Inflammatory macrophage (primary cell): ENCODE measurements at places on chromosomes 2 and 18.
A peak's percentile ranks its signal among the peaks of the same experiment; 100 is the strongest.

DNA sequence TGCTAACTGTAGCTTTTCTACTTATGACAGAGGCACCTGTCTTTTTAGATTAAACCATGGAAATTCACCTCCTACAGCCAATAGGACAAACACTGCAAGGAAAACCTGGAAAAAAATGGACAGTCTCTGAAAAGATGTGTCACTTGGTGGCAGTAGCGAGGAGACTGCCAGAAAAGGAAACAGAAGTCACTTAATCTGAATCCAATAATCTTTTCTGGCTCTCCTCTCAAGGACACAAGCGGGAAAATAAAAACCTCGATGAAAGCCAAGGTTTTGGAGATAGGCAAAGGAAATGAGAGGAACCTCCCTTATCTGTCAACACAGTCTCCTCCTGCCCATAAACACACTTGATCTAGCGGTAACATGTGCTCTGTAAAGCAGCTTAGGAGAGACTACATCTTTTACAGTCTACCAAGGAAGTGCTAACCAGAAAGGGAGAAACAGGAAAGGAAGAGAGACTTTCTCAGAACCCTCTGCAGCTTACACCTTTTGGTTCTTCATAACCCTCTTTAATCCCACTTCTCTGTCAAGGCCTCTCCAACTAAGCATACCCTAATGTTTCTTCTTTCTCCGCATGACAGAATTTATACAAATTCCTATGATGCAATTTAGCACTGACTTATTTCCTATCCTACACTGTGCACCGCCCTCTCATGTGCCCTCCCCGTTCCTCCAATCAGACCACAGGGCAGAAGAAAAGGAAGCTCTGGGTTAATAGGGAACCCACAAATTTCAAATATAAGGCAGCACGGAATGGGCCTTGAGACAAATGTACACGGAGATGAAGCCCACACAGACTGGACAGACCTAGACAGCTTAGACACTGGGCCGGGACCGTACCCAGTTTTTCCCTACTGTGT is 52.8 kb downstream of the CLASP1 start:
- peak; percentile 90 for DNase-seq

DNA sequence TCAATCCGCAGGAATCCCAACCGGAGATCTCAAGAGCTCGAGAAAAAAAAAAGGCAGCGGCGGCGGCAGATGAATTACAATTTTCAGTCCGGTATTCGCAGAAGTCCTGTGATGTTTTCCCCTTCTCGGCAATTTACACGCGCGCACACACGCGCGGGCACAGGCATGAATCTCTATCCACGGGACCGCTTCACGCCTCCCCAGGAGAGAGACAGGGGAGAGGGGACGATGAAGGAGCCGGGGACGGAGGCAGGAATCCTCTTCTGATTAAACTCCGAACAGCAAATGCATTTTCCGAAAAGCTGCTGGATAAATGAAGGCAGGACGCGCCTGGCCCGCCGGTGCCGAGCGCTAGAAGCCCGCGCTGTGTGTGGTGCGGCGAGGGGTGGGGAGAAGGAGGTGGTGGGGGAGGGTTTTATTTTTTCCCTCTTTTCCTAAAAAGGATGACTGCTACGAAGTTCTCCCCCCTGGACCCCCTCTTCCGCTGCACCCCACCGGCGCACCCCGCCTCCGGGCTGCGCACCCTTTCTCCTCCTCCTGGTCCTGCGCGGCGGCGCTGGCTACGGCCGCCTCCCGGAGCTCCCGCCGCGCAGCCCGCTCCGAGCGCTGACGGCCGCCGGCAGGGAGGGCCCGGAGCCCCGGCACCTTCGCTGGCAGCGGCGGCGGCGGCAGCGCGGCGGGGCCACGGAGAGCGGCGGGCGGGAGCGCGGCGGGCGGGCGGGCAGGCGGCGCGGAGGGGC is at the start of gene BCL2:
Gene BCL2 (minus strand): TSS at position 387 of the 740 bp plus-strand sequence.
- DNase-seq, result peak; percentile 16

GRCh38 chr2:186603286-186603685 is 13.4 kb downstream of the ITGAV start:
- no peak for DNase-seq

- DNase-seq, result no peak
These were observed 423.9 kb downstream of the CMPK2 start for GRCh38 chr2:6441800-6442199.

DNA sequence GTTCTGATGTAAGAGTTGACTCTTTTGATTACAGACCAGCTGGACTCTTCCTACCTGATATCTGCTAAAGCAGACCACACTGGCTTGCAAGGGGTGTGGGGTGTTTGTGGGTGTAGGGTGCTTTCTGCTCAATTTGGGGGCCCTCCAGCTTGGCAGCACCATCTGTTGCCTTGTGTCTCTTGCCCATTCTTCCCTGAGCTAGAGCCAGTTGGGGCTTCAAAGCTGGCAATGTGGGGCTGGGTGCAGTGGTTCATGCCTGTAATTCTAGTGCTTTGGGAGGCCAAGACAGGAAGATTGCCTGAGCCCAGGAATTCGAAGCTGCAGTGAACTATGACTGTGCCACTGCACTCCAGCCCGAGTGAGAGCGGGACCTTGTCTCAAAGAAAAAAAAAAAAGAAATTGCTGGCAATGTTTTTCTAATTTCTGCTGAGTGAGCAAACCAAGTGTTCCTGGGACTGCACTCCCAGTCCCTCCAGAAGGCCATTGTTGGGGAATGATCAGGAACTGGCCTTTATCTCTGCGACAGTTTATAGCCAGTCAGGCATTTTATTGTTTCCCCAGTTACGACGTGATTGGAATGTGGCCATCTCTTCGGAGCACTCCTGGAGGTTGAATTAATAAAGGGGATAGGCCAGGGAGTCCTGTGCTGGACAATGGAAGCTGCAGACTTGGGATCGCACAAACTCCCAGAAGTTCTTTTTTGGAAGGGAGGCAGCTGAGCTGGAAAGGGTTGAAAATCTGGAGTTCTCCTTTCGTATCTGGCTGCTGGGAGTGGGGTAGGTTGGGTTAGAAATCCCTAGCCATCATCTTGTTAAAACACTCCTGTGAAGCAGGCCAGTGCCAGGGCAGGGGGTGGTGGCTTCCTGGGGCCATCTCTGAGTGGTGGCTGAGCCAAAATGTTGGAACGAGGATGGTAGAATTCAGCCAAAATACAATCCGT is 57.2 kb downstream of the LIPG start:
- no peak for DNase-seq

DNA sequence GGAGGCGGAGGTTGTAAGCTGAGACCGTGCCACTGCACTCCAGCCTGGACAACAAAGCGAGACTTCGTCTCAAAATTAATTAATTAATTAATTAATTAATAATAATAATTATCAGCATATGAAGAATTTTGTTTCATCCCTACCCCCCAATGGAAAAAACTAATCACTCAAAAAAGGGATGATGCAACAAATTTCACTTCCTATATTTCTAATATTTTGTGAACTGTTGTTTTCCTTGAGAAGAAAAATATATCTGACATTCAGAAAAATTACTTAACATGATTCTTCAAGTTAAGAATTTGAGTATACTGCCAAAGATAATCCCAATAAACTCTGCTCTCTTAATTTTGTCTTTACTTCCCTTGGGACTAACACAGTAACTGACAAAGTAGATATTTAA is 28.1 kb downstream of the EXOC6B start:
- peak; percentile 55 for DNase-seq

- no peak for DNase-seq
These were observed 134.0 kb upstream of the NCK2 start for GRCh38 chr2:105610576-105611332.

DNA sequence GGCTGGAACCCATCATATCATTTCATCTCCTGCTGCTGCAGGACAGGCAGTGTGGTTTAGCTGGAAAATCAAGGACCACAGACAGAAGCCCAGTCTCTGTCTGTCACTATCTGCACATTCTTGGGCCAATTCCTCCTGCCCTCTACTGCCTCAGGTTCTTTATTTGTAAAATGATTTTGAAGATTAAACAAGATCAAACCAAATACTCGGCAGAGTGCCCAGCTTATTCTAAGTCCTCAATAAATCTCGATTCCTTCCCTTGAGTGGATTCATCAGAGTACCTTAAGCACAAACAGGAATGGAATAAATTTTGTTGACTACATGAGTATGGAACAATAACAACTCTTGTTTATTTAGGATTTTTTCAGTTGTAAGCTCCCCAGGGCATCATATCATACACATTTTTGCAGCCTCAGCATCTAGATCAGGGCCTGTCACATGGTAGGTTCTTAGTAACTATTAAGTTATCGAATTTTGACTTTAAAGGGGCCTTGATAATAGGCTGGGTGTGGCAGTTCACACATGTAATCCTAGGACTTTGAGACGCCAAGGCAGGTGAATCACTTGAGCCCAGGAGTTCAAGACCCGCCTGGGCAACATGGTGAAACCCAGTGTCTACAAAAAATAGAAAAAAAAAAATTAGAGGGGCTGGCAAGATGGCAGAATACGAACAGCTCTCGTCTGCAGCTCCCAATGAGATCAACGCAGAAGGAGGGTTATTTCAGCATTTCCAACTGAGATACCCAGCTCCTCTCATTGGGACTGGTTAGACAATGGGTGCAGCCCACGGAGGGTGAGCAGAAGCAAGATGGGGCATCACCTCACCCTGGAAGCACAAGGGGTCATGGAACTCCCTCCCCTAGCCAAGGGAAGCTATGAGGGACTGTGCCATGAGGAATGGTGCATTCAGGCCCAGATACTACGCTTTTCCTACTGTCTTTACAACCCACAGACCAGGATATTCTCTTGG is 11.1 kb downstream of the RHOB start:
- no peak for DNase-seq

DNA sequence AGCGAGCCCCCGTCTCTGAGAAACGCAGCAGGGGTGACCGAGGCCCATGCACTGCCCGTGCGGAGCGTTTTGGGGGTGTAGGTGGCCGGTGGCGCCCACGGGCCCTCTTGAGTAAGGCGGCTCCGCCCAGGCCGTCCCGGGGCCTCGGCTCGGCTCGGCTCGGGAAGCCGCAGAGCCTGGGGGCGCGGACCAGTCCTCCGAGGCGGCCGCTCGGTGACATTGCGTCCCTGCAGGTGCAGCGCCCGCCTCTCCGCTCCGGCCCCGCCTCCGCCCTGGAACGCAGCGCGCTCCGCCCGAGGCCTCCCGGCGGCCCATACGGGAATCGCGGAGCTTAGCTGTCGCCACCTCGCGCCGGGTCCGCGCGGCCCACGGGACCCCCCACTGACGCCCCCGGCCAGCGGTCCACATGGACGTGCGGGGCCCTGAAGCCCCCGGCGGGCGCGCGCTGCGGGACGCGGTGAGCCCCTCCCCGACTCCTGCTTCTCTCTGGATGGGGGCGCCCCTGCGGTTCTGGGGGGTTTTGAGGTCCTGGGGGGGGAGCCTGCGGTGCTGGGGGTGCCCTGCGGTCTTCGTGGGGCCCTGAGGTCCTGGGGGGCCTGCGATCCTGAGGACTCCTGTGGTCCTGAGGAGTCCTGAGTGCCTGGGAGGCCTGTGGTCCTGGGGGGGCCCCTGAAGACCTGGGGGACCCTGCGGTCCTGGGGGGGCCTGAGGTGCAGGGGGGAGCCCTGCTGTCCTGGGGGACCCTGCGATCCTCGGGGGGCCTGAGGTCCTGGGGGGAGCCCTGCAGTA is at the start of gene HSBP1L1:
Gene HSBP1L1 (plus strand): TSS at position 314 of the 789 bp plus-strand sequence. CDS start 93 bp downstream, at position 407.
- peak; percentile 31 for DNase-seq

DNA sequence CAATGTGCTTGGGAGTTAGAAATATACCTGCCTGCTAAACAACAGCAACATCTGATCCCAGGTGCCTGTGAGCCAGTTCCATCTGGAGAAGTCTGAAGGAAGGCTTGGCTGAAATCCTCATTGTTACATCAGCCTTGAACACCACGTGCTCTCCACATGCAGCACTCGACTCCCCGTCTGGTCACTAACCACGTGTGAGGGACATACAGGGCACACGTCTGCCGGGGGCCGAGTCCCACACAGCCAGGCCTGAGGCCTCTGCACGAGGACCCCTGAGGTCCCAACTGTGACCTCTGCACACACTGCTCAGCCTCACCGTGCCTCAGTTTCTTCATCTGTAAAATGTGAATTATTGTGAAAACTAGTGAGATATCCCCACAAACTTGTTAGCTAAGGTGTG is 236.5 kb upstream of the SALL3 start:
- no peak for DNase-seq

GRCh38 chr2:226121046-226121738 is 678.4 kb downstream of the IRS1 start:
- DNase-seq, result peak; percentile 32

DNA sequence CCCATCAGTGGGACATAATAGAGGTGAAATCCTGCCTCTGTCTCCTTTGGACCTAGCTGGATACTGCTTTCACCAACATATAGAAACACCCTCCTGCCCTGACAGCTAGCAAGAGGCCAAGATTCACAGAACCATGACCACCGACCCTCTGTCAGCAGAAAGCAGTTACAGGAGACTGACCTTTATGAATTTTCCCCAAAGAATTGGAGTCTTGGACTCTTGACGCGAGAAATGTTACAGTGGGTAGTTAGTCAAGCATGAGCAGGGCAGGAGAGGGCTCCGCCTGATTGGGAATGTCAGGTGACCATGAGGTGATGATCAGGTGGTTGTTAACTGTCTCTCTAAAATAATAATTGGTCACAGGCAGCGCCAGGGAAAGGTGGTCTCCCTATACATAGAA is 1002.3 kb downstream of the TDRD15 start:
- no peak for DNase-seq

GRCh38 chr2:155844461-155844860 is 488.1 kb downstream of the NR4A2 start:
- DNase-seq, result no peak

GRCh38 chr2:95043300-95044093 is 18.0 kb downstream of the MAL start:
- DNase-seq, result no peak

- DNase-seq, result no peak
These were observed 401.6 kb upstream of the TNP1 start for GRCh38 chr2:217261452-217261851.

GRCh38 chr2:213036836-213037235 is 114.6 kb downstream of the IKZF2 start:
- DNase-seq, result no peak

- no peak for DNase-seq
These were observed 197.9 kb downstream of the TPGS2 start for GRCh38 chr18:36630917-36631316.

GRCh38 chr18:9108911-9109310 is 6.4 kb downstream of the NDUFV2 start:
- DNase-seq, result no peak

- no peak for DNase-seq
These were observed 541.5 kb downstream of the LRP1B start for GRCh38 chr2:141589314-141589713.

- DNase-seq, result no peak
These were observed 13.0 kb downstream of the KANSL1L start for GRCh38 chr2:210158236-210158635.

GRCh38 chr2:26580151-26580550 is 61.0 kb downstream of the CIB4 start:
- DNase-seq, result no peak

DNA sequence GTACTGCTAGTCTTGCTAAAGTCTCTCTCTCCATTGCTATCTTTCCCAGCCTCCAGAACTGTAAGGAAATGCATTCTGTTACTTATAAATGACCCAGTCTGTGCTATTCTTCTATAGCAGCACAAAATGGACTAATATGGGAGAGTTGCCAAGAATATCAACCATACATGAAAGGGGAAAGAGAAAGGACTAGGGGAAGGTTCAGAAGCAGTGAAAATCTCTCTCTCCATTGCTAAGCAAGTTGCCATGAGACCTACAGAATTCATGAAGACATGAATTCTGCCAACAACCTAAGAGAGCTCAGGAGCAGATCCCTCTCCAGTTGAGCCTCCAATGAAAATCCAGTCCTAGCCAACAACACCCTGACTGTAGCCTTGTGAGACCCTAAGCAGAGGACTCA is 3.6 kb upstream of the TRABD2A start:
- no peak for DNase-seq
